Upper lobe of right lung (tissue), 1 donor: ENCODE measurements at places on chromosomes 6 and 20. TPM values are rescaled to one million over a fixed set of nuclear protein-coding genes. Genes with fewer than 3 reads are reported as not detected.

DNA sequence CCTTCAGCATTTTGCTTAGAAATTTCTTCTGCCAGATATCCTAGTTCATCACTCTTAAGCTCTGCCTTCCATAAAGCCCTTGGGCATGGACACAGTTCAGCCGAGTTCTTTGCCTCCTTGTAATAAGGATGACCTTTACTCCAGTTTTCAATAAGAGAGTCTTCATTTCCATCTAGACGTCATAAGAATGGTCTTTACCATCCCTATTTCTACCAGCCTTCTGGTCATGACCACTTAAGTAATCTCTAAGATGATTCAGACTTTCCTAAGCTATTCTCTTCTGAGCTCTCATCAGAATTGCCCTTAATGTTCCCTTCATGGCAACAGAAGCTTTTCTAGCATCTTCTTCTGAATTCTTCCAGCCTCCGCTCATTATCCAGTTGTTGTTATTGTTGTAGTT, 126.1 kb downstream of the TFAP2C start:
- no peaks in the 10 kb centered on the region for H3K4me1 ChIP-seq
- no peak overlapping the region for H3K27ac ChIP-seq
- no peak overlapping the region for H3K4me3 ChIP-seq
- no peak for DNase-seq
- peaks cover 12% of the 10 kb centered on the region for H3K27me3 ChIP-seq

- no peak overlapping the region for H3K4me3 ChIP-seq
- H3K36me3 ChIP-seq: no peaks in the 10 kb centered on the region
- no peaks in the 10 kb centered on the region for H3K27me3 ChIP-seq
- DNase-seq: no peak
- no peaks in the 10 kb centered on the region for H3K4me1 ChIP-seq
Observed at GRCh38 chr20:5923493-5923892, 26.8 kb downstream of the TRMT6 start.

DNA sequence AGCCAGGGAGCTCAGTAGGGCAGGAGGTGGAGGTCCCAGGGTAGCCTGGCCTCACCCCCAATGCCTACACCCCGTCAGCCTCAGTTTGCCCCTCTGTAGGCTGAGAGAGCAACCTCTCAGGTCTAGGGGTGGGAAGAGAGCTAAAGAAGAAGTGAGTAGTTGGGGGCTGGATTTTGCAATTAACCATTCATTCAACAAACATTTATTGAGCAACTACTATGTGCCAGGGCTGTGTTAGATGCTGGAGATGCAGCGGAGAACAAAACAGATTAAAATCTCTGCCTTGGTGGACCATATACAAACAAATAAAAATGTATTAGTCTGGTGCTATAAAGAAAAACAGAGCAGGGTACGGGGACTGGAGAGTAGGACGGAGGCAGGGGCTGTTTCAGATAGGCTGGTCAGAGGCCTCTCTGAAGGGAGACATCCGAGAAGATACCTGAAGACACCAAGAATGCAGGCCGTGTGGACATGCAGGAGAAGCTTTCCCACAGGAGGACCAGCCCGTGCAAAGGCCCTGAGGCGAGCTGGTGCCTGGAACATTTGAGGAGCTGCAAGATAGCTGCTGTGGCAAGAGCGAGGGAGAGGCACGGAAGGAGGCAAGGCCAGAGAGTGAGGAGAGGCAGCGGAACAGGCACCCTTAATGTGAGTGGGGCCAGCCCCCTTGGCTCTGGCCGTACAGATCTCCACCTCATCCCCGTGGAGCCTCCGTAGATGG, 60.3 kb downstream of the GRM4 start:
- DNase-seq: no peak
- H3K36me3 ChIP-seq: no peaks in the 10 kb centered on the region
- H3K4me3 ChIP-seq: no peak overlapping the region
- no peaks in the 10 kb centered on the region for H3K27me3 ChIP-seq
- no peaks in the 10 kb centered on the region for H3K4me1 ChIP-seq

DNA sequence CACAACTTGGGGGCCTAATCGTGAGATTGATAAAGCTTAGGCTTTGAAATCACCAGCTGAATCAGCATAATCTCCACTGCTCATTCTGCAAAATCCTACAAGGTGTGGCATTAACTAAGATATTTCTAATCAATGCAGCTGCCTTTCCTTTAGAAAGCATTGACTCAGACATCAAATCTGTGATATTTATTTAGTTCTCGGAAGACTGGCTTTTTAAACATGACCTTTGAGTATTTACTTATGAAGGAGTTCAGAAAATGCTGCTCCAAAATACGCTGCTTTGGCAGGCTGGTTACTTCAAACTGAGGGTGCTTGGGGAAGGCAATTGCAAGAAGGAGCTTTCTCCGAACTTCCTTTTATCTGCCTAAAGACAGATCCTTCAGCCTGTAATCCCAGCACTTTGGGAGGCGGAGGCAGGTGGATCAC, 23.7 kb upstream of the FUCA2 start:
- H3K4me3 ChIP-seq: no peak overlapping the region
- H3K27me3 ChIP-seq: no peaks in the 10 kb centered on the region
- no peaks in the 10 kb centered on the region for H3K36me3 ChIP-seq
- no peak for DNase-seq
- H3K27ac ChIP-seq: no peak overlapping the region

DNA sequence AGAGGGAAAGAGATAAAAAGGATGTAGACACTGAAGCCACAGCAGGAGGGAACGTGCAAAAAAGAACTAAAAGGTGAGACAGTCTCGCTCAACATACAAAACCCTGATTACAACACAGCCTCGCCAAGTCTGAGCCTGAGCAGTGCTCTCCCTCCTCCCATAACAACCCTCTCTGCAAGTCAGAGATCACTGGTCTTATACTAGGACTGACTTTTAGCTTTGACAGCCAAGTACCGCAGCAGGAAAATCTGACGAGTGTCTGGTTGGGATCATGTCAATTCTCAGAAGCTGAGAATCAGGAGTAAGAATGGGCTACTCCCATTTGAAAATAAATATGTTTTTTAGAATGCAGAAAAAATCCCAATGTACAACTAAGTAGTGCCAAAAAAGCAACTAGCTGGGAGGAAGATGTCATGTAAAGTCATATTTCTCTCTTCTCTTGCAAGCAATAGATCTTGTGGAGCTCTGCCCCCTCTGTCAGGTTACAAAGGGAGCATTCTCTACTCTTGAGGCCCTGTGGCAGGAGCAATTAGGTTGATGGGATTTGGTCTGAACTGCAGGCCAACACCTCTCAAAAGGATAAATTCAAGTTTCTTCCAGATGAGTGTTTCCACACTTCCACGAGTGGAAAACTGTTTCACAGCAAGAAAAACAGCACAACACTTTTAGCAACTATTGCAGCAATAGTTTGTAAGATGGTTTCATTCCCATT, 118.9 kb upstream of the COL21A1 start:
- no peak for DNase-seq
- no peaks in the 10 kb centered on the region for H3K27me3 ChIP-seq
- H3K4me1 ChIP-seq: peaks cover 29% of the 10 kb centered on the region
- H3K36me3 ChIP-seq: no peaks in the 10 kb centered on the region
- H3K4me3 ChIP-seq: no peak overlapping the region

- no peak overlapping the region for H3K4me3 ChIP-seq
- no peaks in the 10 kb centered on the region for H3K36me3 ChIP-seq
- no peaks in the 10 kb centered on the region for H3K27me3 ChIP-seq
- no peak for DNase-seq
Observed at GRCh38 chr6:75479712-75480111, 13.9 kb downstream of the FILIP1 start.

FGD2 gene
- 56.9 TPM for total RNA-seq

- no peaks in the 10 kb centered on the region for H3K36me3 ChIP-seq
Observed at GRCh38 chr20:46275091-46275490, 33.2 kb downstream of the CDH22 start.

- peaks cover 3% of the 10 kb centered on the region for H3K4me1 ChIP-seq
- no peak for DNase-seq
- H3K36me3 ChIP-seq: no peaks in the 10 kb centered on the region
- peaks cover 30% of the 10 kb centered on the region for H3K27me3 ChIP-seq
- peak overlapping the region; percentile 57 for H3K4me3 ChIP-seq
- peak overlapping the region; percentile 58 for H3K27ac ChIP-seq
Observed at GRCh38 chr20:43915211-43916072, 790 bp downstream of the TOX2 start.

GRCh38 chr20:47016068-47016664, 121.5 kb downstream of the EYA2 start:
- H3K36me3 ChIP-seq: no peaks in the 10 kb centered on the region
- DNase-seq: peak; percentile 30
- peaks cover 2% of the 10 kb centered on the region for H3K27me3 ChIP-seq
- no peak overlapping the region for H3K4me3 ChIP-seq

TNXB gene
- 162 TPM for total RNA-seq

- no peaks in the 10 kb centered on the region for H3K36me3 ChIP-seq
- no peak overlapping the region for H3K27ac ChIP-seq
- DNase-seq: peak; percentile 61
- H3K4me3 ChIP-seq: no peak overlapping the region
- peaks cover 45% of the 10 kb centered on the region for H3K27me3 ChIP-seq
- H3K4me1 ChIP-seq: peaks cover 17% of the 10 kb centered on the region
Observed at GRCh38 chr6:44004625-44005506, 122.4 kb downstream of the MRPL14 start.

HLA-DQB1 gene
- 94.9 TPM for total RNA-seq
